ENCODE measurements at places on chromosomes 7 and 10.

DNA sequence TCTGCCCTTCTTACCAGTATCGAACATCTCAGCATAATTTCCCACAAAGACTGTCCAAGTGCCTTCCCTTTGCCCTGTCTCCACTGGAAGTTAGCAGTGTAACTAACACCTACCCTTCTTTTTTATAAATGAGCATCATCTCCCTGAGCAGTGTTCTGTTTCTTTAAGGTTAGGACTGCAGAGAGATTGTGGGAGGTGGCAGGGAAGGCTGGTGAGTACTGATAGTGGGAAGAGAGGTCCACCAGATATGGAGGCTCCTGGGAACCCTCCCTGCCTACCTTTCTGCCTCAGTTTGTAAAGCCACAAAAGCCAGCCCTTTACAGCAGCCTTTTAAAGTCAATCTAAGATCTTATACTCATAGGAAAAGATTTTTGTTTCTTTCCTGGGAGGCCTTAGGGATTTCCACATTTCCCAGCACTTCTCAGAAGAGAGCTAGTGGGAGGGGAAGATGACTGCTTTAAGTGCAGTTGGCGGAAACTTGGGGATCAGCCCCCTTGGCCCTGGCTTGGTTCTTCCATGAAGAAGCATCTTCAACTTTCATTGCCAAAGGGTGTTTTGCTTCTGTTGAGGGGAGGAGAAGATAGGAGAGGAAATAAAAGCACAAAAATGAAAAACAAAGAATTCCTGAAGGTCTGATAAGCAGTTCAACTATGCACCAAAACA, 36.6 kb upstream of the CALD1 start:
- no peak for DNase-seq

- no peak for DNase-seq
Observed at GRCh38 chr7:40782836-40783235, 648.0 kb downstream of the SUGCT start.

GRCh38 chr7:24717247-24717622, 40.0 kb downstream of the GSDME start:
- DNase-seq, result no peak

GRCh38 chr7:130084037-130084875, 13.9 kb downstream of the KLHDC10 start:
- no peak for DNase-seq

DNA sequence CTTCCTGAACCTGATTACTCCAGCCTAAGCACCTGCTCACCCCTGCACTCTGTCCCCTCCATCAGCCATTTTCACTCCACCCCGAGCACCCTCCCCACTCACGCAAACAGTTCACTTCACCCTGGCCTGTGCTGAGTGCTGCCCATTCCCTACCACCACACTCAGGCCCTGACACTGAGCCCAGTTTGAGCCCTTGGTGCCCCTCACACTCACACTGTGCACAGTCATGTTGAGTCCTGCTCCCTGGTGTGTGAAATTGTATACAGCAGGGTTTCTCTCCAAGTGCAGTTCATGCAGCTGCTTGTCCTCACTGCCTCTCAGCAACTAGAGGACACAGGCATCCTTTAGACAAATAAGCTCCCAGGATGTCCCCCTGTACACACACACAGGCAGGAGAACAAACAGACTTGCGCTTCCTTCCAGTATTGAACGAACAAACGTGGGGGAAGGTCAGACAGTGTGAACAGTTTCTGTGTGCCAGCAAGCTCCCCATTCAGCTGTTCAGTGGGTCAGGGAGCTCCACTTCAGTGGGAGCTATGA, 6.8 kb downstream of the MYO1G start:
- DNase-seq, result no peak

DNA sequence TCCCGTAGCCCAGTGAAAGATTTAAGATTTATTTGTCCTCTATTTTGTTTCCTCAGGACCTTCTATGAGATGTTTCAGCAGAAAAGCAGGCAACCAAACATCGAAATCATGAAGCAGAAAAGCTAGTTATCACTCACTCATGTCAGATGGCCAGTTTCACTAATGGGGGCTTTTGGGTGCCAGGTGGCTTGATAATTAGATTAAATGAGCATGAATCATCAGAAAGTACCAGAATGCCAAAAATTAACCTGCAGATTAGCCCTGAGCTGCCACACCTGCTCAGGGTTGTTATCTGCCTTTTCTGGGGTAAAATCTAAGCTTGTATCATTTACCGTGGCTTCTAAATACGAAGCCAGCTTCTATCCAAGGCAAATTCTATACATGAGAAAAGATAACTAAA, 1017.5 kb downstream of the XPNPEP1 start:
- no peak for DNase-seq

- no peak for DNase-seq
Observed at GRCh38 chr7:44595934-44596635, 10.3 kb upstream of the OGDH start.

GRCh38 chr7:40437498-40437897, 302.7 kb downstream of the SUGCT start:
- DNase-seq, result no peak

DNA sequence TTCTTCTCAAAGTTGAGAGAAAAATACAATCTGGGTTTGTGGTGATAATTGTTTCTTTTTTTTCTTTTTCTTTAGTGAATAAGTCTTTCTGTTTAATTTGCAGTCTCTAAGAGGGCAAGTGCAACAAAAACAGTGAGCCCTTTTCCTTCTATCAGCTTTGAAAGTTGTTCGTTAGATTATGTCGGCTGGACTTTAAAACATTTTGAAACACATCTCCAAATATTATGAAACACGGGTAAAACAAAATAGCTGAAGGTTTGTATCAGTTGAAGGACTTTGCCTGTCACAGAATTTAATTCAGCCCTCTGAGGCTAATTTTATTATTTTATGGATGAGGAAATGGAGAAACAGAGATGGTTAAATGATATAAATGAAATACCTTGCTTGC, 85.3 kb downstream of the AGMO start:
- DNase-seq, result no peak

GRCh38 chr7:89554209-89554608, 600.1 kb upstream of the STEAP1 start:
- no peak for DNase-seq

DNA sequence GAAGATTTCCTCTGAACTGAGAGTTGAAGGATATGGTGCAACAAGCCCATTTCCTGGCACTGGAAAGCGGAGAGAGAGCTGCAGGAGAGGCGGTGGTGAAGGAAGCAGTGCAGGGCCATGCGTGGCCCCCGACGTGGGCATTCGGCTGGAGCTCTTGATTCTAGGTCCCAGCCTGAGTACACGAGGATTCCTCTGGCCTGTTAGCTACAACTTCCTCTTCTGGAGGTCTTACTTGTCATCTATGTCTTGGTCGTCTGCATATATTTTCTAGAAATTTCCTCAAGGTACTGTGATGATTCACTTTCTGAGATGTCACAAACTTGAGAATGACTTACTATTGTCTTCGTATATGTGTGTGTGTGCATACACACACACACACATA, 59.2 kb upstream of the JAZF1 start:
- no peak for DNase-seq

- DNase-seq, result no peak
Observed at GRCh38 chr10:78744491-78745090, 324.2 kb upstream of the ZMIZ1 start.

GRCh38 chr7:49432254-49432653, 341.2 kb upstream of the VWC2 start:
- no peak for DNase-seq

DNA sequence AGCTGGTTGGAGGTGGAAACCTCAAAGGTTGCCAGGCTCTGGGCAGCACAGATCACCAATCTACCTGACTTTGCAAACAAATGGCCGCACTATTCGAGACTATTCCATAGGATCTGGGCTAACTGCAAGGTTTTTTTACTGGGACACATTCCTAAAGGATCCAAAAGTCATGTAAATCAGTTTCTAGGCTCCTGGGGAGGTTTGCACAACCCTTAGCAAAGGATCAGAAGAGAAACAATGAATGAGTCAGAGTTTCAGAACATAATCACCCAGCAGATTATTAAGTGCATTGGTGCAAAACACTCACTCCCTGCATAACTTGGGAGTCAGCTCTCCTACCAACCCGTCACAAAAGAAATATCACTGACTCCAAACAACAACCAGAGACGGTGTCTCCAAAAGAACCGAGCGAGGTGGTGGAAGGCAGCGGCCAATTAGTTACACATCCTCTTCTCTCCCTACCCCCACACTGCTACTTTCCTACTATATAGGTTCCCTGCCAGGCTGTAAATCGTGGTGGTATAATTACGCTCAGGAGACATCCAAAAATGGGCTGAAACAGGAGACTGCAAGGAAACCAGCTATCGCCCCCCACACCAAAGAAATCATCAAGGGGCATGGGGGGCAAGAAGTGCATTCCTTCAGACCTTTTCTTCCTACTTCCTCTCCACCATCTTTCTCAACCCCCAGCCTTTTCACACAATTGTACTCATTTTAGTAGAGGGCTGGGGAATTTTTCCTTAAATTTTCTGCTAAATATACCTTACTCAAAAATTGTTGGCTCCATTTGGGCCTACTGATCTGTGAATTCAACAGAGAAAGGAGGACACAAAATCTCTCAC, 3.2 kb downstream of the UBE2H start:
- DNase-seq, result no peak

DNA sequence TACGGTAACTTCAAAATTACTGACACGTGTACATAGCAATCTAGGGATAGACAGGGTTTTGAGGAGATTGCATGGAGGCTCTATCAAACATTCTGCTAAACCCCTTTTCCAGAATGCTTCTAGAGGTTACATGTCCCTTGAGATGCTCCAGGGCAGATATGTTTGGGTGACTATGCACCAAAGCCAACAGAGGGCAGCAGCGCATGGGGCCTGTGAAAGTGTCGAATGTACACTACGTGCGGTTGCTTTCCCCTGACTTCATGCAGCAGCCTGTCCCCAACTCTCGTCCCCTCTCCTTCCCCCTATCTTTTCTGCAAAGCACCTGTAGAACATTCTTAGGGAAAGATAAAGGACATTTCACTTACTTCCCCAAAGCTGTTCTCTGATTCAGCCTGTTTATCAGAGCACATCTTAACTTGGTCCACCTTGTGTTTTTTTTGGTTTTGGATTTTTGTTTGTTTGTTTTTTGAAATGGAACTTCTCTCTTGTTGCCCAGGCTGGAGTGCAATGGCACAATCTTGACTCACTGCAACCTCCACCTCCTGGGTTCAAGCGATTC, 90.2 kb downstream of the UBE3C start:
- DNase-seq, result no peak

DNA sequence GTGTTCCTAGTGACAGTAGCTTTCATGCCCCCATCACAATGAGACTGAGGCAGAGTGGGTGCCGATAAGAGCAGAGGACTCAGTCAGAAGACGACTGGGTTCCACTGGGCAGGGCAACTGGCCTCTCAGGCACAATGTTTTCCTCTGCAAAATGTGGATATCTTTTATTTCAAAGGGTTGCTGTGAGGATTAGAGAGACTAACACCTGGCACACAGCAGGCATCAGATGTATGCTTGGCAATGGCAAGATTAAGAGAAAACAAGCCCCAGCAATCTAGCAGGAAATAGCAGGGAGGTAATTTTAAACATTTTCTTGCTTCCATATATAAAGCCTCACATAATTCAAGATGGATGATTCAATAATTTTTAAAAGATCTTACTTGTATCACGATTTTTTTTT, 28.0 kb downstream of the SGMS1 start:
- no peak for DNase-seq

GRCh38 chr7:35253460-35253709, 515 bp downstream of the TBX20 start:
- no peak for DNase-seq

GRCh38 chr7:99311702-99312101, 14.0 kb upstream of the ARPC1A start:
- no peak for DNase-seq

- no peak for DNase-seq
Observed at GRCh38 chr10:114811862-114812261, 9.7 kb upstream of the FHIP2A start.

DNA sequence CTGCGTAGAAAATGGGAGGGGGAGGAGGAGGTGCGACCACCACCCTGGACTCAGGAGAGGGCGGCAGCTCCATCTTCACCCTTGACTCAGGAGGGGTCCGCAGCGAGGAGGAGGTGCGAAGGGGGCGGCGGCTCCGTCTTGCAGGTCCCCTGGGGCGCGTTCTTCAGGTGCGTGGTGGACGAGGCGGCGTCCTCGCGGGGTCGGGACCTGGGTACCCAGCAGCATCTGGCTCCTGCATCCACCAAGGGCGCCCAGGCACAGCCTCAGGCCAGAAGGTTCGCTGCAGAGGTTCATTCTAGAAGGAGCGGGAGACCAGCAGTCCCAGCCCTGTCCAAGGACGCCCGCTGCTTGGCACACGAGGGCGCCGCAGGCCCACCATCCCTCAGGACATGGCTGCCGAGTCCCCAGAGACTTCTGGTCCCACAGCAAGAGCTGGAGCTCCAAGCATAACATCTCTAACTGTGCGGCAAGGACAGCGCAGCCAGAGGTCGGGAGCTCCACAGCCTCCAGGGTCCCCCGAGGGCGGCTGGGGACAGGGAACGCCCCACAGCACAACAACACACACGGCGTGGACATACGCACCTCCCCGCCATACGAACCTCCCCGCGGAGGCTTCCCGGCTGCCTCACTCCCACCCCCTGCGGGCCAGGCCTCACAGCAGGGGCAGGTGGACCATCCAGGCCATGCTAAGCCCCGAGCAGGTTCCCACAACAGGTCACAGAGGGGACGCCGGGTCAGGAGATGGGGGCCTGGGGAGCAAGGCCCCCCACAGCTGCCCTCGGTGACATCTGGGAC, 16.8 kb upstream of the DPYSL4 start:
- no peak for DNase-seq

DNA sequence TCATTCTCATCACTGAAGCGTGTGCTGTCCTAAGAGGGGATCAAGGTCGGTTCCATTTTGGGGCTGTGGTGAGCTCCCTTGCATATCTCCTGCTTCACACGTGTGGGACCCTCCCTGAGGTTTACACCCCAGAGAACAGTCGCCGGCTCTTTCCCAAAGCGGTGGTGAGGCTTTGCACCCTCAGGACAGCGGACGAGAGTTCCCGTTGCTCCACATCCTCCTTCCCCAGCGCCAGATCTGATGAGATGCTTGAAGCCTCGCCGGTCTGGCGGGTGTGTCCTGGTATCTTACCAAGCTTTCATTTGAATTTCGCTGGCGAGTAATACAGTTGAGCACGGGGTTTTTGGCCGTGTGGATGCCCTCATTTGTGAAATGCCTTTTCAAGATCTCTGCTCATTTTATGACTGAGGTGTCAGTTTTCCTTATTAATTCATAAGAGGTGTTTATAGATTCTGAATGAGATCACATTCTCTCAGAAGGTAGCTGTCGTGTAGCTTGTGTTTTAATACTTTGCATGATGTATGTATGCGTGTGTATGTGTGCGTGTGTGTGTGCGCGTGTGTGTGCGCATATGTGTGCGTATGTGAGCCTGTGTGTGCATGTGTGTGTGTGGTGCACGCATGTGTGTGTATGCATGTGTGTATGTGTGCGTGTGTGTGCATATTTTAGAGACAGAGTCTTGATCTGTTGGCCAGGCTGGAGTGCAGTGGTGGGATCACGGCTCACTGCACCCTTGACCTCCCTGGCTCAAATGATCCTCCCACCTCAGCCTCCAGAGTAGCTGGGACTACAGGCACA, 30.7 kb downstream of the ELFN1 start:
- no peak for DNase-seq
